Mesothelial cell of epicardium (in vitro differentiated cells): ENCODE measurements at places on chromosomes 1 and 21. TPM values are rescaled to one million over a fixed set of nuclear protein-coding genes. Genes with fewer than 3 reads are reported as not detected.

The S100B gene
- total RNA-seq = 0.27 TPM in 2 of 3 replicates, not detected in the other

The KRTAP10-3 gene
- not detected in 3 replicates for total RNA-seq

The AJAP1 gene
- 2.2 to 2.4 TPM (median 2.2 TPM) in 3 replicates for total RNA-seq

The FAAP20 gene
- total RNA-seq = 92.2 to 100 TPM (median 94.1 TPM) in 3 replicates

The S100A2 gene
- 0.43 to 0.51 TPM in 2 of 3 replicates, not detected in the other for total RNA-seq

The ZNF695 gene
- 5.9 to 9.2 TPM (median 7.7 TPM) in 3 replicates for total RNA-seq

The PLPPR5 gene
- total RNA-seq = 0.11 to 0.20 TPM in 2 of 3 replicates, not detected in the other

The PEAR1 gene
- 13.8 to 16.1 TPM (median 15.7 TPM) in 3 replicates for total RNA-seq

The PRRX1 gene
- 8.0 to 9.7 TPM (median 8.9 TPM) in 3 replicates for total RNA-seq

The DDR2 gene
- total RNA-seq = 54.4 to 60.0 TPM (median 58.1 TPM) in 3 replicates

The U2AF1 gene
- total RNA-seq = 44.4 to 62.1 TPM (median 53.1 TPM) in 3 replicates

The E2F2 gene
- total RNA-seq = 4.2 to 5.7 TPM (median 4.8 TPM) in 3 replicates

The COL24A1 gene
- 2.7 to 3.5 TPM (median 2.9 TPM) in 3 replicates for total RNA-seq

The KCND3 gene
- 0.31 to 0.47 TPM (median 0.42 TPM) in 3 replicates for total RNA-seq

The ZMYND12 gene
- total RNA-seq = 0.54 to 0.91 TPM (median 0.76 TPM) in 3 replicates

The SUSD4 gene
- 0.23 to 0.49 TPM (median 0.40 TPM) in 3 replicates for total RNA-seq

The XCL2 gene
- not detected in 3 replicates for total RNA-seq

The MCOLN2 gene
- total RNA-seq = 0.50 to 0.96 TPM (median 0.82 TPM) in 3 replicates

The CD1C gene
- not detected in 3 replicates for total RNA-seq

The COG2 gene
- 22.4 to 23.6 TPM (median 23.0 TPM) in 3 replicates for total RNA-seq

The CYYR1 gene
- 19.3 to 20.8 TPM (median 20.2 TPM) in 3 replicates for total RNA-seq

The ITLN2 gene
- 0.41 to 0.80 TPM (median 0.72 TPM) in 3 replicates for total RNA-seq

The GBP5 gene
- not detected in 3 replicates for total RNA-seq

The SMCP gene
- total RNA-seq = not detected in 3 replicates

The FTCD gene
- 8.8 to 12.5 TPM (median 9.6 TPM) in 3 replicates for total RNA-seq

The TFAP2E gene
- 2.0 to 2.9 TPM (median 2.4 TPM) in 3 replicates for total RNA-seq

The FCAMR gene
- not detected in 3 replicates for total RNA-seq

The ANXA9 gene
- 1.2 TPM in 3 replicates for total RNA-seq

The AADACL3 gene
- not detected in 3 replicates for total RNA-seq

The PDC gene
- total RNA-seq = not detected in 3 replicates

The KMO gene
- total RNA-seq = not detected in 3 replicates

The RBM11 gene
- total RNA-seq = 5.4 to 8.1 TPM (median 6.6 TPM) in 3 replicates

The LCE3E gene
- not detected in 3 replicates for total RNA-seq

The FCRL1 gene
- total RNA-seq = not detected in 3 replicates

The ZNF648 gene
- 0.09 to 0.23 TPM (median 0.18 TPM) in 3 replicates for total RNA-seq

The ELF3 gene
- 111 to 112 TPM (median 112 TPM) in 3 replicates for total RNA-seq

The TSPEAR gene
- 0.09 to 0.11 TPM (median 0.11 TPM) in 3 replicates for total RNA-seq

The PLEKHG5 gene
- 49.3 to 51.2 TPM (median 50.7 TPM) in 3 replicates for total RNA-seq

The UBASH3A gene
- not detected in 3 replicates for total RNA-seq

The CTSS gene
- 2.1 to 3.1 TPM (median 2.6 TPM) in 3 replicates for total RNA-seq

The AMY1A gene
- total RNA-seq = not detected in 3 replicates

The NECTIN4 gene
- total RNA-seq = 29.9 to 31.5 TPM (median 30.6 TPM) in 3 replicates

The BATF3 gene
- total RNA-seq = 0.84 to 1.0 TPM (median 1.0 TPM) in 3 replicates

The KRTAP7-1 gene
- total RNA-seq = not detected in 3 replicates

The CD53 gene
- not detected in 3 replicates for total RNA-seq

The SPRR2G gene
- total RNA-seq = not detected in 3 replicates

The HLX gene
- total RNA-seq = 0.75 to 1.3 TPM (median 0.84 TPM) in 3 replicates

The PLA2G2E gene
- not detected in 3 replicates for total RNA-seq

The CR1L gene
- not detected in 3 replicates for total RNA-seq

The KIF26B gene
- total RNA-seq = 63.3 to 69.7 TPM (median 64.9 TPM) in 3 replicates

The CATSPERE gene
- 2.2 to 2.7 TPM (median 2.5 TPM) in 3 replicates for total RNA-seq

The SPRR2B gene
- total RNA-seq = not detected in 3 replicates

The GLUL gene
- 264 to 277 TPM (median 266 TPM) in 3 replicates for total RNA-seq

The OPRD1 gene
- 0.27 to 0.66 TPM (median 0.34 TPM) in 3 replicates for total RNA-seq

The GUCA2B gene
- not detected in 3 replicates for total RNA-seq

The RNU1-2 gene
- 3,774 to 3,945 TPM (median 3,937 TPM) in 3 replicates for total RNA-seq

The FASLG gene
- total RNA-seq = not detected in 3 replicates

The BSND gene
- 0.05 to 0.09 TPM (median 0.09 TPM) in 3 replicates for total RNA-seq

The SDC3 gene
- total RNA-seq = 43.2 to 46.7 TPM (median 43.3 TPM) in 3 replicates

The NUP210L gene
- 0.04 to 0.07 TPM (median 0.07 TPM) in 3 replicates for total RNA-seq
